ENCODE measurements at places on chromosomes 7 and 10. TPM values are rescaled to one million over a fixed set of nuclear protein-coding genes. Genes with fewer than 3 reads are reported as not detected.

DNA sequence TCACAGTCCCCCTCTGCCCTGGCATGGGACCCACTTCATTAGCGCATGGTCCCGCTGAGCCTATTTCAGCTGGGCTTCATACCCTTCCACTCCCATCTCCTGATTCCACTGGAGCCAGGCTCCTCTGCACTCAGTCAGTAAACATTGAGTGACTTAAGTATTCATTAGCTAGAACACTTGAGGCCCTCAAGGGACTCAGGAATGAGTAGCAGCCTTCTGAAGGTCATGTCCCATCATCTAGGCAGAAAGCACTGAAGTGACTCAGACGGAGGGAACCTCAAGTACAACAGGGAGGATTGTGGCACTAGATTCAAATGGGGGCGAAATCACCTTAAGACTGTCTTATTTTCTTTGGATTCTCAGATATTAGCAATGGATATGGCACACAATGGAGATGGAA lies 186.6 kb upstream of the INHBA start:
- no peaks in the 10 kb centered on the region for H3K4me1 ChIP-seq
- no peak overlapping the region for H3K27ac ChIP-seq
- no peak for DNase-seq
- no peaks in the 10 kb centered on the region for H3K27me3 ChIP-seq
- H3K36me3 ChIP-seq, result no peaks in the 10 kb centered on the region

- DNase-seq, result no peak
- no peaks in the 10 kb centered on the region for H3K27me3 ChIP-seq
- no peak overlapping the region for H3K27ac ChIP-seq
- no peaks in the 10 kb centered on the region for H3K4me1 ChIP-seq
- H3K36me3 ChIP-seq, result no peaks in the 10 kb centered on the region
Measured at GRCh38 chr10:24097751-24098207, 111.2 kb upstream of the KIAA1217 start.

AKR1E2 gene
- 1.8 TPM for polyA plus RNA-seq

DNA sequence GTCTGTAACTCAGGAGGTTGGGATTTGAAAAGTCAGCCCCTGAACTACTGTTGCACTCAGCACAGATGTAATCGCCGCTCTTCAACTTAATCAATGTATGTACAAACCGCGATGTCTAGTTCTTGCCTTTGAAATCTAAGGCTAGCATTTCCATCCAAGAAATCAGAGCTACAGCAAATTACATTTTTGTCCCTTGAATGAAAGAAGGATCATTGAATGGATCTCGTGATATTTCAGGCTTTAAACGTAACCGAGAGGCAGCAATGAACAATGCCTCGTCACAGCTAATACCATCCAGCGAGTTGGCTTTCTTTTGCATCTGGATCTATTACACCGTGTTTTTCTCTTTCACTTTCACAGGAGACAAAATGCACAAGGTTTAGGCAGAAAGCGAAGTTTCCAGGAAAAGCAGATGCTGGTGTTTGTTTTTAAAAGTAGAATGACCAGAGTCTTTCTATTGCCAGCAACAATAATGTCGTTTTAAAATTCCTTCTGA lies 5.5 kb downstream of the SKIDA1 start:
- H3K4me1 ChIP-seq, result no peaks in the 10 kb centered on the region
- no peaks in the 10 kb centered on the region for H3K36me3 ChIP-seq
- H3K27me3 ChIP-seq, result peaks cover 3% of the 10 kb centered on the region

DNA sequence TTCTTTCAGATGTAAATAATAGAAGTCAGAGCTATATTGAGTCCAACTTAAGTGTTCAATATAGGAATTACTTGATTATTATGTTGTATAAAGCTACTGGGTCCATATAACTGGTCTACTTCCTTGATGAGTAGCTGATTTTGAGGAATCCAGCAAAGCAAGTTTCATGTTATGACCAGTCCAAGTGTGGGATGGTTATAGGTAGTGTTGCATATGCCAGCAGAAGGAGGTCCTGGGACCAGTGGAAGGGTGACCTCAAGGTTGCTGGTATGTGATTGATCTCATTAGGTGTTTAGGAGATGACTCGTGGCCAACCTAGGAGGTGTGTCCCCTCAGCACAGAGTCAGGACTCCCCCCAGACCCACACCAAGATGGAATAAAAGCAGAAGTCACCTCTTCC lies 551.5 kb downstream of the KCNMA1 start:
- H3K4me3 ChIP-seq, result no peak overlapping the region
- no peak for DNase-seq
- H3K4me1 ChIP-seq, result no peaks in the 10 kb centered on the region
- no peaks in the 10 kb centered on the region for H3K27me3 ChIP-seq

DNA sequence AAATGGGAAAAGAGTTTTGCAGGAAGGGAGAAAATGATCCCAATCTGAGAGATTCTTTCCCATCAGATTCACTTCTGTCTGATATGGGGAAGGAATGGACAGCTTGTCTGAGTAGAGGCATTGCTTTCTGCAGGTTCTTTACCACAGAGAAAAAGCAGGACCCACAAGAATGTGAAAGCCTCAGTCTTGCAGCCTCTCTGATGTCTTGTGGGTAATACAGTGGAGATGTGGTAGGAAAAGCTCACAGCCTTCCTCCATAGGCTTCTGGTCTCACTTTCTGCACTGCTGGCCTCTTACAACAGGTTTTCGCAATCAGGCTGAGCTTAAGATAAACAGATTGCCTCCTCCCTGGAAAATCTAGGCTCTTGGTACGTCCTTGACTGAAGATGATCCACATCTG lies 551 bp downstream of the IFIT1 start:
- H3K27me3 ChIP-seq, result no peaks in the 10 kb centered on the region
- DNase-seq, result no peak
- peaks cover 8% of the 10 kb centered on the region for H3K4me1 ChIP-seq
- peak overlapping the region; percentile 73 for H3K27ac ChIP-seq
- no peaks in the 10 kb centered on the region for H3K36me3 ChIP-seq

CALHM2 gene
- polyA plus RNA-seq, result 1.1 TPM

DNA sequence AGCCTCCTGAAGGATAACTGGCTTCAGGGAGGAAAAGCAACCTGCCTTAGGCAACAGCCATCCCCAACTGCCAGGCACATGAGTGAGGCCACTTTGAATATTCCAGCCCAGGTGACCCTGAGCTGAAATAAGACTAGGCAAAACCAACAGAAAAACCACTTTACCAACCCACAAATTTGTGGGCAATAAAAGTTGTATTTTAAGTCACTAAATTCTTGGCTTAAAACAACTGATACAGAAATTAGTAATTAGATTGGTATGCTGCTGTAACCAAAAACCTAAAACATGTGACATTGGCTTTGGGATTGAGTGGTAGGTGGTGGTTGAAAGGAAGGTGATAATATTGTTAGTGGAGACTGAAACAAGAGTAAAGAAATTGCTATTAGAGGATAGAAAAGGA lies 39.9 kb downstream of the ABCB4 start:
- no peaks in the 10 kb centered on the region for H3K27me3 ChIP-seq
- no peak overlapping the region for H3K27ac ChIP-seq
- DNase-seq, result no peak
- no peak overlapping the region for H3K4me3 ChIP-seq
- H3K4me1 ChIP-seq, result no peaks in the 10 kb centered on the region

ANK3 gene
- 37.6 TPM for polyA plus RNA-seq

DNA sequence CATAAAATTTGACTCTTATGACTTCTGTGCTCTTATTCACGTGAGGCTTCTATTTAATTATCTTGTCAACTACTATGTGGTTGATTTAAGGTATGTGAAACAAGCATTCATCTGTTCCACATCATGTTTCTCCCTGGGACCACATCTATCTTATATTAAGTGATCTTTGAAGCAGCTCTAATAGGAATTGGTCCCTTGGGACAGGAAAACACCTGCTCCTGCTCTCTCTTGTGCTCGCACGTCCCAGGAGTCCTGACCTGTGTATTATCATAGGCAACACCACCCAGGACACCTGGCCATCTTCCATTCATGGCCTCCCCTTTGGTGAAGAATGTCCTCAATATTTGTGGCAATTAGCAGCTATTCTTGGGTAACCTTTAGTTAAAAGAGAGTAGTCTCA lies 269.2 kb downstream of the NRG3 start:
- no peak overlapping the region for H3K4me3 ChIP-seq
- H3K4me1 ChIP-seq, result no peaks in the 10 kb centered on the region
- H3K27me3 ChIP-seq, result no peaks in the 10 kb centered on the region
- no peak for DNase-seq
- H3K27ac ChIP-seq, result no peak overlapping the region
- no peaks in the 10 kb centered on the region for H3K36me3 ChIP-seq

DEPP1 gene
- 5.2 TPM for polyA plus RNA-seq

CALML3 gene
- polyA plus RNA-seq, result 0.27 TPM

KIAA1549 gene
- polyA plus RNA-seq, result 0.27 TPM

SHH gene
- polyA plus RNA-seq, result 0.89 TPM

GRCh38 chr7:100483722-100484672 lies at the start of gene NYAP1:
Gene NYAP1, plus strand, starts transcription at chr7:100483927. Its CDS starts 1,385 bp downstream, at chr7:100485312.
- H3K4me1 ChIP-seq, result peaks cover 13% of the 10 kb centered on the region
- no peak within 1 kb of the TSS for H3K27ac ChIP-seq
- no peaks in the 10 kb centered on the region for H3K27me3 ChIP-seq
- DNase-seq, result peak; percentile 48
- H3K36me3 ChIP-seq, result no peaks in the 10 kb centered on the region

DNA sequence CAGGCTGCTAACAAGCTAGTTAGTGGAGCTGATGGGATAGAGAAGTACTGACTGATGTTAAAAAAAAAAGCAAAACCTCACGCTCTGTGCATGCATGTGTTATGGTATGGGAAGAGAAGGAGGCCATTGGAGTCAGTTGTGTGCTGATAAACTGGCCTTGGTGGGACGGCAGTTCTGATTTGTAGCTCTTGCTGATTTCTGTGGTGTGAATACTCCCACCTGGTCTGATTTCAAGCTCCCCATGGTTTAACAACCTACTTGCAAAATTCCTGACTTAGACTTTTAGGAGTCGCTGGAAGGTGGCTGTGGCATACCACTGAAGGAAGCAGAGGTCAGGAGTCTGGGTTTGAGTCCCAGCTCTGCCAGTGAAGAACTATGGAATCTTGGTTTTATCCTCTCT lies 15.2 kb downstream of the CAMK1D start:
- no peak overlapping the region for H3K4me3 ChIP-seq
- H3K4me1 ChIP-seq, result peaks cover 2% of the 10 kb centered on the region
- no peak for DNase-seq

ANAPC16 gene
- polyA plus RNA-seq, result 112 TPM

AGMO gene
- 2.6 TPM for polyA plus RNA-seq

GLI3 gene
- polyA plus RNA-seq, result 1.8 TPM

GDF2 gene
- polyA plus RNA-seq, result not detected

- no peaks in the 10 kb centered on the region for H3K4me1 ChIP-seq
- H3K27ac ChIP-seq, result no peak overlapping the region
- no peak overlapping the region for H3K4me3 ChIP-seq
- H3K27me3 ChIP-seq, result no peaks in the 10 kb centered on the region
- DNase-seq, result no peak
- H3K36me3 ChIP-seq, result no peaks in the 10 kb centered on the region
Measured at GRCh38 chr10:7545792-7546191, 121.0 kb downstream of the ITIH5 start.

DNA sequence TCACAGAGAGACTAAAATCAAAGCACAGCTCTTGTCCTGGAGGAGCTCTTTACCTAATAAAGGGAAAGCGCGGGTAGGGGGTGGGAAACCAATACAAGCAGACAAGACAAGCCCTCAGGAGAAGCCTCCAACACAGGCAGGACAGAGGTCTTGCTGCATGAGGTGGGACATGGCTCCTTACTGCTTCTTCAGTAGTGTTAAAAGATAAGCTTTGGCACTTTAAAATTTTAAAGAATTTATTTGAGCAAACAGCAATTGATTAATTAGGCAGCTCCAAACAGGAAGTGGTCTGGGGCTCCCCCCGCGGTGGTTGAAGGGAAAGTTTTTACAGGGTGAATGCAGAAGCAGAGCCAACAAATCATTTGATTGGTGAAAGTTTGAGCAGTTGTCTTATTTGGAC lies 50.3 kb upstream of the MACC1 start:
- no peaks in the 10 kb centered on the region for H3K36me3 ChIP-seq
- no peak overlapping the region for H3K27ac ChIP-seq
- no peaks in the 10 kb centered on the region for H3K27me3 ChIP-seq
- DNase-seq, result no peak

DNA sequence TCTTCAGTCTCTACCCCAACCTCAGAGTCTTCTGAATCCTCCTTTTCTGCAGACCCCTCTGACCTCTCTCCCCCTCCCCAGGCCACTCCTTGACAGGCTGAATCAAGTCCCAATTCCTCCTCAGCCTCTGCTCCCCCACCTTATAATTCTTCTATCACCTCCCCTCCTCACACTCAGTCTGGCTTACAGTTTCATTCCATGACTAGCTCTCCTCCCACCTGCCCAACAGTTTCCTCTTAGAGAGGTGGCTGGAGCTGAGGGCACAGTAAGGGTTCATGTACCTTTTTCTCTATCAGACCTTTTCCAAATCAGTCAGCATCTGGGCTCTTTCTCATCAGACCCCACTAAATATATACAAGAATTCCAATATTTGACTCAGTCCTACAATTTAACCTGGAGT lies 14.6 kb upstream of the LRRC61 start:
- H3K4me1 ChIP-seq, result no peaks in the 10 kb centered on the region
- H3K27ac ChIP-seq, result no peak overlapping the region
- H3K36me3 ChIP-seq, result no peaks in the 10 kb centered on the region
- DNase-seq, result no peak
- H3K4me3 ChIP-seq, result no peak overlapping the region
- H3K27me3 ChIP-seq, result no peaks in the 10 kb centered on the region

- H3K27ac ChIP-seq, result no peak overlapping the region
- no peaks in the 10 kb centered on the region for H3K36me3 ChIP-seq
- no peak for DNase-seq
- no peak overlapping the region for H3K4me3 ChIP-seq
- H3K4me1 ChIP-seq, result no peaks in the 10 kb centered on the region
Measured at GRCh38 chr7:22586101-22586785, 86.3 kb upstream of the STEAP1B start.

DNA sequence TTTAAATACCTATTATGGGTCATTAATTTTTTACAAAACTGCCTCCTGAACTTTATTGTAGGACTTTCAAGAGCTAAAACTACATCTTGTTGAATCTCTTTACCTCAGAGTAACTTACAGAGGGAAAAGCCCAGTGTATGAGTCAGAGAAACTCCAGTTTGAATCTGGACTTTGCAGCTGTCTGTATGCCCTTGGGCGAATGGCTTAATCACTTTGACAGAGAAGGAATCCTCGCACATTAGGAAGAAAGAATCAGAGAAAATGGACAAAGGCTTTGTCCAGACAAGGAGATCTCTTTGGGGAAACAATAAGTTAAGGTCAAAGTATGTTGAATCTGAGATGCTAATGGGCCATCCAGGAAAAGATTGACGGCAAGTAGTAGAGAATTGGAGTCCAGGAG lies 484.2 kb upstream of the CELF2 start:
- H3K4me3 ChIP-seq, result no peak overlapping the region
- no peaks in the 10 kb centered on the region for H3K36me3 ChIP-seq
- no peak for DNase-seq

ARMC3 gene
- not detected for polyA plus RNA-seq

DNA sequence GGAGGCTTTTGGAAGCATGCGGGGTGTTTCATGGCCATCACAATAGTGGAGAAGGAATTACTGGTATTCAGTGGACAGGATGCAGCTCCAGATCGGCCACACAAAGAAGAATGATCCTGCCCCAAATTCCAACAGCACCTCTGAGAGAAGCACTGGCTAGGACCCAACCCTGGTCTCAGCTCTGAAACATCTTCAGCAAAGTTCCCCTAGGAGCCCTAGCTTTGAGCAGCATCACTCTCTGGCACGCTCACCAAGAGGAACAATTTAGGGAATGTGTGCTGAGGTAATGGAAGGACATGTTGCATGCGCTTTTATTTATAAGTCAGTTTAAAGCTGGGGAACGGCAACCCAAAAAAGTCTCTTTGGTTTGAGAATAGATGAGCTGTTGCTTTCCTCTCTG lies 5.5 kb upstream of the OPN1SW start:
- H3K4me3 ChIP-seq, result no peak overlapping the region
- DNase-seq, result no peak
- H3K4me1 ChIP-seq, result no peaks in the 10 kb centered on the region
- no peak overlapping the region for H3K27ac ChIP-seq
- H3K36me3 ChIP-seq, result no peaks in the 10 kb centered on the region
- H3K27me3 ChIP-seq, result no peaks in the 10 kb centered on the region

NAT16 gene
- 0.10 TPM for polyA plus RNA-seq

All from small intestine (tissue), 16 donors.